Naive B cell (primary cell): ENCODE measurements at places on chromosomes 6 and 20.

DNA sequence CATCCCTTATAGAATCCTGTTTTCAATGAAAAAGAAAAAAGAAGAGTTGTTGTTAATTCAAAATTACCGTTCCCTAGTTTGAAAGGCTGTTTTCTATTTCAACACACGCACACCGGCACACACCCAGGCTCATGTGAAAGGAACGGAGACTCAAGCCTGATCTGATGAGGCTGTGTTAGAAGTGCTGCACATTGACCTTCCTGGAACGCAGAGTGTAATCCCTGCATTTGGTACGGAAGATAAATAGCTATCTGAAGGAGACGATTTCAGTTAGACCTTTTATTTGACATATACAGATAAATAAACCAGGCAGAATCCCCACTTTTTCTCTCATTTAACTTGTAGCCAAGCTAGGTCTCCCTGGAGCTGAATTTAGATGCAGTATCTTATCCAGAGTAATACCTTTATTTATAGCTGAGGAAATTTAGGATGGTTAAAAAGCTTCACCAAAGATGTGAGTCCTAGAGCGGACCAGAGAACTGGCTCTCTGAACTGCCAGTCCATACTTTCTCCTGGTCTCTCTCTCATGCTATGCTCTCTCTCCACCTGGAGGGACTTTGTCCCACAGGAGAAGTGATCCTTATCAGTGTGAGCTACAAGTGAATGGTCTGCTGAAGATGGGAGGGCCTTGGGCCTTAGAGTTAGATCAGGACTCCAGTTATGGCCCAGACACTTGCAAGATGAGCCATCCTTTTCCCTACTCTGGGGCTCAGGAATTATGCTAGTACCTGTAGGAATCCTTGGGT lies 30.6 kb downstream of the MAP3K4 start:
- no peak for DNase-seq
- peaks cover 24% of the 10 kb centered on the region for H3K4me1 ChIP-seq
- H3K27ac ChIP-seq = no peak overlapping the region
- H3K27me3 ChIP-seq = no peaks in the 10 kb centered on the region
- no peak overlapping the region for H3K4me3 ChIP-seq

DNA sequence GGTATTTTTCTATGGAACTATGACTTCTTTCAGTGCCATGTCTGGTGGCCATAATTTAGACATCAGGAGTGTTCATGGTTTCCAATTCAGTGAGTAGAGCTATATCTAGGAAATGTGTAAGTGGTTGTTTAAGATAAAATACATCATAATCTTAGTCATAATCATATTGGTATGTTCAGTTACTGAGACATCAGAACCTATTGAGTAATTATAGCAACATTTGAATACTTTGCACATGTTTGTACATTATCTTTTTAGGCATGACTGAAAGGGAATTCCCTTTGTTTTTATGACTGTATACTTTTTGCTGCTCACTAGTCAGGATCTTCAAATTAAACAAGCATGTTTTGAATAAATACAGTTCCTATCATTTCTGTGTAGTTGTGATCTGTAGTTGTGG lies 64.0 kb downstream of the STXBP5 start:
- no peaks in the 10 kb centered on the region for H3K4me1 ChIP-seq
- DNase-seq = no peak
- peaks cover 51% of the 10 kb centered on the region for H3K36me3 ChIP-seq
- no peak overlapping the region for H3K27ac ChIP-seq

- peak overlapping the region; percentile 97 for H3K27ac ChIP-seq
- peaks cover 45% of the 10 kb centered on the region for H3K4me1 ChIP-seq
- H3K36me3 ChIP-seq = peaks cover 9% of the 10 kb centered on the region
These were observed 866 bp upstream of the BTN3A3 start for GRCh38 chr6:26439151-26440125.

DNA sequence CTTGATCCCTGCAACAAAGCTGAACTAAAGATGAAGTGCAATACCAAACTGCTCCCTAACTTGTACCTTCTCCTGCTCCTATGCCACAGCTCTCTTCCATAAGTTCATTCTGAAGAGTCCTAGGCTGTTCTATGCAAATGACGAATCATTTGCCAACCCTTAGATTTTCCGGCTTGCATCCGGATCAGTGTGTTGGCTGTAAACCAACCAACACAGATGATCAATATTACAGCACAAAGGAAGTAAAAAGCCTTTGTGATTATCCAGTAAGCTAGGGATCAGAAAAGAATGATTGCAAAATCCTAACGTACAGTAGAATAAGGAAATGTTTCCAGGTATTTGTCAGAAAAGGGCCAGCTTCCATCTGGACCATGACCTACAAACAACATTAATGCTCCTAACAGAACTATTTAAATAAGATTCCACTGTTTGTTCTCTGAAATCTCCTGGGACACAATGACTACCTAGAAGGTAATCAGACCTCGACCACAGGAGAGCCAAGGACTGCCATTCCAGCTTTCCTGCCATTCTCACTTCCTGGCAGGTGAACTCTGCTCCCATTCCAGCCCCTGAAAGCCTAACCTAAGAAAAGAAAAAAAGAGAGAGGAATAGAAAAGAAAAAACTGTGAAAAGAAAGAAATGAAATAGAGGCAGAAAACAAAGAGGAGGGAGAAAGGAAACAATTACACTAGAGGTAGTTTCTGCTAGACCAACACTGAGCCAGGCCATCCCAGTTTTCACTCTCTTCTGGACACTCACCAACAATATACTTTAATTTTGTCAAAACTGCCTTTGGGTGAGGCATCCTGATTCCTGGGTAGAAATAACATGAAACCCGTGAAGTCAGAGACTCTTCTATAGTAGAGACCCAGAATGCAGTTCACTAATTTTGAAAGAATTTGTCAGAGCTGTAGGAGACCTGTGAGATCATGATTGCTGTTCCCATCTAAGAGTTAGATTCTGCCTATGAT lies 19.7 kb downstream of the GMDS start:
- peaks cover 19% of the 10 kb centered on the region for H3K4me1 ChIP-seq
- H3K27me3 ChIP-seq = no peaks in the 10 kb centered on the region
- peak overlapping the region; percentile 5 for H3K4me3 ChIP-seq
- DNase-seq = no peak
- H3K36me3 ChIP-seq = no peaks in the 10 kb centered on the region

- H3K27ac ChIP-seq = no peak overlapping the region
- H3K27me3 ChIP-seq = peaks cover 27% of the 10 kb centered on the region
- no peak for DNase-seq
These were observed 19.9 kb upstream of the QKI start for GRCh38 chr6:163394659-163395058.

DNA sequence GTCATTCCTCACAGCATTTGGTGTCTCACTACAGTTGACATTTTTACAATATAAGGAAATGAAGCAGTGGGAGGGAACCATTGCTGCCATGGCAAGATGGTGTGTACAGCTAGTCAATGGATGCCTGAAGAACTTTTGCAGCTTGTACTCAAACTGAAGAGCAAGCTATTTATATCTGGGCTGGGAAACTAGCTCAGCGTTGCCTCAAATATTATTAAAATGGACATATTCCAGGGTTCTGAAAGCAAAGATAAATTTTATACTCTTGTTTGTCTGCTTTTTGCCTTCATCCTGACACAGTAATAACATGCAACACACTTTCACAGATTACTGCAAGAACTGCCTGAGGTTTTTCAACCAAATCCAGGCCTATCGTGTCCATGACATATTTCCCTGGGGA lies 156.4 kb upstream of the COL21A1 start:
- H3K27ac ChIP-seq = no peak overlapping the region
- peaks cover 7% of the 10 kb centered on the region for H3K27me3 ChIP-seq
- no peak for DNase-seq

DNA sequence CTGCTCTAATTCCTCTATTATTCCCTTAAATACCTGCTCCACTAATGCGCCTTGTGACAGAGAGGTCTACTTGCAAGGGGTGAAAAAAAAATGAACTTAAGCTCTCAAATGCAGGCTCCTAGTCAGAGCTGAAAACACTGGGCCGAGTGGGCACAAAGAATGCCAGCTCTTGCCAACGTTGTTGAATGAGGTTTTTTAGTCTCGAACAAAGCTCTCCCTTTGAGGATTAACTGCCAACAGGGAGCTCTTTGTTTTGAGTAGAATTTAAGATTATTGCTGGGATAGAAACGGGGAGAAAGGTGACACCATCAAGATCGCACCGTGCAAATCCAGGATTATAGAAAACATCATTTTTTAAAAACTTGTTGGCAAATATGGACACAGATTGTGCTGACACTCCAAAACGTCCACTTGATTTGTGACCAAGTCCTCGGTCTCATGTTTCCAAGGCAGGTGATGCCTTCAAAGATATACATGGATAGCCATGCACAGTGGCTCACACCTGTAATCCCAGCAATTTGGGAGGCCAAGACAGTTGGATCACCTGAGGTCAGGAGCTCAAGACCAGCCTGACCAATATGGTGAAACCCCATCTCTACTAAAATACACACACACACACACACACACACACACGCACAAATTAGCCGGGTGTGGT lies 163.2 kb downstream of the BMP7 start:
- no peak for DNase-seq
- no peak overlapping the region for H3K4me3 ChIP-seq
- peaks cover 17% of the 10 kb centered on the region for H3K27me3 ChIP-seq
- H3K27ac ChIP-seq = no peak overlapping the region
- no peaks in the 10 kb centered on the region for H3K36me3 ChIP-seq
- H3K4me1 ChIP-seq = peaks cover 3% of the 10 kb centered on the region

DNA sequence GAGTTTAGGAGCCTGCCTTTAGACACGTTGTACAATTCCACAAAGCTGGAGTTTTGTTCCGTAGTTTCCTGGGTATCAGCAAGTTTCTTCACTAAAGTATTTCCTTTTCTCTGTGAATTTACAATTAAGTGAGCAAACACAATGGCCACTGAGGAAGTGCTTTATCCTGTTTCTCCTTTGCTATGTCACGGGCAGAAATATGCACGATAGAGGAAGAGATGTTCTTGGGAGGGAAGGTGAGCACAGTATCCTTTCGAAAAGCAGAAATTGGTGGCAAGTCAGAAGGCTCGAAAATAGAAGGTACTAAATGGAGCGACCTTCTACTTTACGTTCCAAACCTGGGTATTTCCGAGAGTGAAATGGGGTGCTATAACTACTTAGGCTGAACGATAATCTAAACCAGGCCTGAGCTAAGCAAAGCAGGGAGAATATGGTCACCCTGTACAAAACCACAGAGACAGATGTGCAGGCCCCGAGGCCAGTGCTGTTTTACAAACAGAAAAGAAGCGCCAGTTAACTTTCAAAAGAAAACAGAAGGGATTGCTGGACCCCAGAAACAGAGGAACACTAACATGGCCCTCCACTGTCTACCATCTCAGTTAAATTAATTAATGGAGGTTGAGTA lies 259.6 kb downstream of the TBC1D7 start:
- no peak for DNase-seq
- no peaks in the 10 kb centered on the region for H3K36me3 ChIP-seq
- no peaks in the 10 kb centered on the region for H3K27me3 ChIP-seq
- no peak overlapping the region for H3K4me3 ChIP-seq
- no peak overlapping the region for H3K27ac ChIP-seq

DNA sequence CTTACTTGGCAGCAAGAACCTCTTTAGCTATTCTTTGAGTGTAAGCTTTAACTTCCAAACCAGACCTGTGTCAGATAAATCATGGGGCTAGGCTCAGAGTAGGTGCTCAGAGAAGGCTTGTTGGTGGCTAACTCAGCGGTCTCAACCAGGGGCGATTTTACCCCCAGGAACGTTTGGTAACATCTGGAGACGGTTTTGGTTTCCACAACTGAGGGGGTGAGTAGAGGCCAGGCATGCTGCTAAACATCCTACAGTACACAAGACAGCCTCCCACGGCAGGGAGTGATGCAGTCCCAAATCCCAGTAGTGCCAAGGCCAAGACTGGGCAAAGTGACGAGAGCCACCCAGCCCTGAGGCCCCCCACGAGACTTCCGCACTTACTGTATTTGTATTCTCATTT lies 59.2 kb downstream of the RAB44 start:
- peak overlapping the region; percentile 97 for H3K27ac ChIP-seq
- peak; percentile 28 for DNase-seq
- H3K27me3 ChIP-seq = no peaks in the 10 kb centered on the region
- H3K36me3 ChIP-seq = peaks cover 14% of the 10 kb centered on the region
- peaks cover 69% of the 10 kb centered on the region for H3K4me1 ChIP-seq

- peaks cover 54% of the 10 kb centered on the region for H3K27me3 ChIP-seq
- DNase-seq = no peak
- H3K36me3 ChIP-seq = no peaks in the 10 kb centered on the region
- peak within 1 kb of the TSS; percentile 73 for H3K4me3 ChIP-seq
These were observed at the start of gene SLC35F1 for GRCh38 chr6:117906958-117907600. Gene SLC35F1, plus strand, starts transcription at chr6:117907264.

DNA sequence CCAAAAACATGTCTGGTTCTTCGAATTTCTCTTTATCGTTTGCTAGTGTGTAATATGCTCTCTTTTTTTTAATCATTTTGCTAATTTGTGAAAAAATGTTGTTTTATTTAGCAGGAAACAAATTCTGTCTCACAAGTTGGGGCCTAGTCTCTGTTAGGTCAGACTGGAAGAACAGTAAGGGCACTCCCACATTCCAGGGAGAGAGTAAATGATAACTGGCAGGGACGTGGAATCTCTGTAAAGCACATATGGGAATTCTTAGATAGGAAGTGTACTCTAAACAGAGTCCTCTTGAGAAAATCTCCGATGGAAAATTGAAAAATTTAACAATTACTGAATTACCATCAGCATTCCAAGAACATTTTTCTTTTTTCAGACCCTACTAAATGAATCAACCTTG lies 16.4 kb upstream of the CCDC28A start:
- H3K27me3 ChIP-seq = no peaks in the 10 kb centered on the region
- H3K4me1 ChIP-seq = no peaks in the 10 kb centered on the region
- no peaks in the 10 kb centered on the region for H3K36me3 ChIP-seq
- H3K27ac ChIP-seq = no peak overlapping the region
- no peak overlapping the region for H3K4me3 ChIP-seq

GRCh38 chr6:20118892-20119291 lies 93.4 kb downstream of the MBOAT1 start:
- H3K27me3 ChIP-seq = no peaks in the 10 kb centered on the region
- DNase-seq = no peak
- H3K4me1 ChIP-seq = no peaks in the 10 kb centered on the region
- no peak overlapping the region for H3K4me3 ChIP-seq

DNA sequence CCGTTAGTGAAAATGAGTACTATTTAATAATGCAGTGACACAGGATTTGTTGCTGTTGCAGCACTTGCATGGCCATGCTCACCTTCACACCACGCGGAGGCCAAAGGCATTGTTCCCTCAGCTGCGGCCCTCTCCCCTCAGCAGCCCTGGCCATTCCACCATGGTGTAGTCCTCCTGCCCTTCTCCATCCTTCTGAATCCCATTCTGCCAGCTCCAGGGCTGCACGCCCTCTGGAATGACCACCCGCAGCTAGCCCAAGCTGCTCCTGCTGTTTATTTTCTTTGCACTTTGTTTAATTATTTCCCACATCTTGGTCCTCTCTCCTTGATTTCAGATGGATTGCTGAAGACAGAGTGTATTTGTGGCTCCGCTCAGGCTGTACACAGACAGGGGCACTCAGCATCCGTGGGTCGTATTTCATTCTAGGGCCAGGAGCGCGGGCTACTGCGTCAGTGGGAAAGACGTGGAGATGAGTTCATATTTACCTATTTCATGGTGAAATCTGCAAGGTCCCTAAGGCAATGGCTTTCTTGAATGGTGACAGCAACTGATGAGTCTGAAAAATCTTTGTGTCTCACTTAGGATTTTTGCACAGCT lies 81.4 kb upstream of the DUSP22 start:
- peaks cover 43% of the 10 kb centered on the region for H3K4me1 ChIP-seq
- H3K36me3 ChIP-seq = no peaks in the 10 kb centered on the region
- H3K27me3 ChIP-seq = peaks cover 18% of the 10 kb centered on the region
- no peak for DNase-seq
- H3K4me3 ChIP-seq = no peak overlapping the region
- H3K27ac ChIP-seq = no peak overlapping the region

- H3K27me3 ChIP-seq = peaks cover 20% of the 10 kb centered on the region
- no peaks in the 10 kb centered on the region for H3K36me3 ChIP-seq
- no peak overlapping the region for H3K27ac ChIP-seq
- H3K4me3 ChIP-seq = no peak overlapping the region
- H3K4me1 ChIP-seq = no peaks in the 10 kb centered on the region
- no peak for DNase-seq
These were observed 7.0 kb upstream of the NINL start for GRCh38 chr20:25592135-25592852.
